ENCODE measurements at places on chromosomes 13 and 19. TPM values are rescaled to one million over a fixed set of nuclear protein-coding genes. Genes with fewer than 3 reads are reported as not detected.

- H3K27ac ChIP-seq = no peak overlapping the region
- H3K27me3 ChIP-seq = no peaks in the 10 kb centered on the region
- no peaks in the 10 kb centered on the region for H3K36me3 ChIP-seq
- no peak overlapping the region for H3K4me3 ChIP-seq
Measured at GRCh38 chr13:101919541-101920181, 467.2 kb downstream of the ITGBL1 start.

DNA sequence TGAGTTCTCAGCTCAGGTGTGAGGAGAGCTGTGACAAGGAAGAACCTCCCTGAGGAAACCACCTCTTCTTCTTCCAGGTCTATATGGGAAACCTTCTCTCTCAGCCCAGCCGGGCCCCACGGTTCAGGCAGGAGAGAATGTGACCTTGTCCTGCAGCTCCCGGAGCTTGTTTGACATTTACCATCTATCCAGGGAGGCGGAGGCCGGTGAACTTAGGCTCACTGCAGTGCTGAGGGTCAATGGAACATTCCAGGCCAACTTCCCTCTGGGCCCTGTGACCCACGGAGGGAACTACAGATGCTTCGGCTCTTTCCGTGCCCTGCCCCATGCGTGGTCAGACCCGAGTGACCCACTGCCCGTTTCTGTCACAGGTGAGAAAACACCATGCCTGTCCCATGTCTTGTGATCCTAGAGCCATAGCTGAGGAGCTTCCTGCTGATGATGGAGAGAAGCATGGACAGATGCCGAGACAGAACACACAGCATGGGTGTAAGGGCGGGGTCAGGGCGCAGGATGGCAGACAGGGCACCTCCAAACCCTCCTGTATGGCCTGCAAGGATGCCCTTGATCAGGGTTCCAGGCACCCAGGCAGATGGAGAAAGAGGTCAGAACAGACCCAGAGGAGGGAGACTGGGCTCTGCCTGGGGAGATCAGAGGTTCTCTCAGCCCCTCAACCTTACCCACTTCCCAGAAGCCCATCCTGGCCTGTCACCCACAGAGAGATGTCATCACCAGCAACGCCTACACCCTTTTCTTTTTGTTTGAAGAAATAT, 5.4 kb downstream of the KIR3DL3 start:
- no peak overlapping the region for H3K27ac ChIP-seq
- no peak overlapping the region for H3K4me3 ChIP-seq
- H3K4me1 ChIP-seq = no peaks in the 10 kb centered on the region
- peaks cover 31% of the 10 kb centered on the region for H3K27me3 ChIP-seq
- no peak for DNase-seq

Gene C19orf85
- 0.34 TPM for total RNA-seq

GRCh38 chr13:95050800-95051615, 250.2 kb downstream of the ABCC4 start:
- no peaks in the 10 kb centered on the region for H3K36me3 ChIP-seq
- no peaks in the 10 kb centered on the region for H3K4me1 ChIP-seq
- no peaks in the 10 kb centered on the region for H3K27me3 ChIP-seq
- H3K4me3 ChIP-seq = no peak overlapping the region
- no peak overlapping the region for H3K27ac ChIP-seq
- DNase-seq = no peak

Gene PLK5
- not detected for total RNA-seq

Gene LYPD3
- 3.6 TPM for total RNA-seq

Gene TTC9B
- 1.7 TPM for total RNA-seq

DNA sequence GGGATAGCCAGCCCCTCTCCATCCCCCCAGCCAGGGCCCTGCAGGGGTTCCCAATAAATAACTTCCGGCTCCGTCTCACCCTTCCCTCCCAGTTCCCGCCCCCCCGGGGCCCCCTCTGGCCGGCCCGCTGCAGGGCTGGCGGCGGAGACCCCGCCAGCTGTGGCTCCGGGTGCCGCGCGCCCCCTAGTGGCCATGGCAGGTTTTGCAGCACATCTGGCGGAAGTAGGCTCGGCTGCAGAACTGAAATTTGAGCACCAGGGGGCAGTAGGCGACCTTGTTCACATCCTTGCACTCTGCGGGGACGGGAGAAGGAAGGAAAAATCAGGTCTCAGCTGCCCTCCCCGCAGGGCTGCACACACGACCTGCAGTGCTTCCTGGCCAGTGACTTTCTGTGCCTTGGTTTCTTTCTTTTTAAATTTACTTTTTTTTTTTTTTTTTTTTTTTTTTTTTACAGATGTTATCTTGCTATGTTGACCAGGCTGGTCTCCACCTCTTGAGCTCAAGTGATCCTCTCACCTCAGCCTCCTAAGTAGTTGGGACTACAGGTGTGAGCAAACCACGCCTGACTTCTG, 3.6 kb upstream of the MYO1F start:
- peaks cover 7% of the 10 kb centered on the region for H3K27me3 ChIP-seq
- no peaks in the 10 kb centered on the region for H3K36me3 ChIP-seq
- H3K4me3 ChIP-seq = no peak overlapping the region
- DNase-seq = peak; percentile 56
- H3K27ac ChIP-seq = no peak overlapping the region

GRCh38 chr13:65999411-65999810, 1230.7 kb downstream of the PCDH9 start:
- no peaks in the 10 kb centered on the region for H3K36me3 ChIP-seq
- DNase-seq = no peak
- H3K4me3 ChIP-seq = no peak overlapping the region
- H3K4me1 ChIP-seq = no peaks in the 10 kb centered on the region
- no peaks in the 10 kb centered on the region for H3K27me3 ChIP-seq

DNA sequence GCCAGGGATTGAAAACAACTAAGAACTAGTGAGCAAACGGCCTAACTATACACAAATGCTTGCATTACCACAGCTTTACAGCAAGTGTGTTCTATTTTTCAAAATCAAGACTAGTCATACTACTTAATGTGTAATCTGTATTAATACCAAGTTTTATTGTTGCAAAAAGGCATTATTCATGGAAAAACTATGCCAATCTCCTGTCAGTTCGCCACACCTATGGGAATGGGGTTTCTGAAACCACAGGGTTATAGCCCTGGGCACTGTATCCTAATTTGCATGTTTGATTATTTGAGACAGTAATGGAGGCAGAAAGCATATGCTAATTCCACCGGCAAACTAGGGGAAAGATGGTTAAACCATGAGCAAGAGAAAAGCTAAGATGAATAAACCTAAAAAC, 14.3 kb downstream of the GAS6 start:
- peaks cover 13% of the 10 kb centered on the region for H3K4me1 ChIP-seq
- H3K36me3 ChIP-seq = peaks cover 12% of the 10 kb centered on the region
- no peak for DNase-seq
- no peak overlapping the region for H3K4me3 ChIP-seq
- no peaks in the 10 kb centered on the region for H3K27me3 ChIP-seq
- no peak overlapping the region for H3K27ac ChIP-seq
